ENCODE measurements at places on chromosomes 1 and 21.

DNA sequence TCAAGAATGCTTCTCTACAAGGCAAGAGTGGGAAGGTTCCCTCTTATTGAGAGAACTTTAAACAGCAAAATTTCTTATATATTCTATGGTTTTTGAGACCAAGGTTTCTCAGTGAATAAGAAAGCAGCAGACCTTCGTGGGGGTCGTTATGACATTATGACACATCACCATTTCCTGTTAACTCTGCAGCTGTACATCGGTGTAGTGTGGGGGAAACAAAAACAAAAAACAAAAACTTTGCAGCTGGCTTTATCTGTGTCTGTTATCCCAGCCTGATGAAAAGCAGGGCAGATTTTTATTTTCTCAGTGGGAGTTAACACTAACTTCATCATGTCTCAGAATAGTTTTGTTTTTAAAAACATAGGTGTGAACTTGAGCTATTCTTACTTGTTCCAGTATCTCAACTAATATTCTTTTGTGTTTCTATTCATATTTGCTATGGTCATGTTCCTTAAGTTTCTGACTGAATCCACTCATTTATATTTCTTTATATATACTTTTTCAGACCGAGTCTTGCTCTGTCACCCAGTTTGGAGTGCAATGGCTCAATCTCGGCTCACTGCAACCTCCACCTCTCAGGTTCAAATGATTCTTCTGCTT lies 2.1 kb downstream of the SDE2 start:
- no peak for DNase-seq

- no peak for DNase-seq
Measured at GRCh38 chr21:41845310-41846032, 33.7 kb downstream of the PRDM15 start.

- DNase-seq: peak; percentile 1
Measured at GRCh38 chr1:238252033-238252802, 361.5 kb upstream of the ZP4 start.

DNA sequence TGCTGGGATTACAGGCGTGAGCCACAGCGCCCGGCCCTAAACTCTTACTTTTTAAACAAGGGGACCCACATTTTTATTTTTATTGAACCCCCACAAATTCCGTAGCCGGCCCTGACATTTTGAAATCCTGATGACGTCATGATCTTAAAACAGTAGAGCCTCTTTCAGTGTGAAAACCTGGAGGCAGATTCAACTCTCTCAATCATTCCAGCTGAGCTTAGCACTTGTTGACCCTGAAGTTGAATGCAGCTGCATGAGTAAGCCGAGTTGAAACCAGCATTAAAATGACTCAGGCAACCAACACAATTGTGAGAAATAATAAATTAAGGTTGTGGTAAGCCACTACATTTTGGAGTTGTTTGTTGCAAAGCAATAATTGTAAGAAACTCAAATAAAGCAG lies 93.9 kb upstream of the ADGRL4 start:
- DNase-seq: no peak

DNA sequence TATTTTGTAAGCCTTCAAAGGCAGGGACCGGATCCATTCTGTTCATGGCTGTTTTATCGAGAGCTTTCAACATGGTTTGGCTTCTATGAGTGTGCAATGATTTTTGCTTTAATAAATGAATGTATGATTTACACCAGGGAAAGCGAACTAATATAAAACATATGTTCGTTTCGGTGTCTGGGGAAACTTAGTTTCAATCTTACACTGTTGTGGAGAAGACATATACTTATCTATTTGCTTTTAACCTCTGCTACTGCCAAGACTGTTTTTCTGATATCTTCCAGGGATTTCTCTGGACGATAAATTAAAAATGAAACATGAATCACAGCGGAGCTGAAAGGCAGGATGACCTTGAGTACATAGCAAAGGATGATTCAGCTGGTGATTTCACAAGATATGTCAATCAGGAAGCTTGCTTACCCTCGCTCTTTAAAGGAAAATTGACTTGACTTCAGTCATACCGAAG lies 14.7 kb upstream of the CYYR1 start:
- peak; percentile 17 for DNase-seq

DNA sequence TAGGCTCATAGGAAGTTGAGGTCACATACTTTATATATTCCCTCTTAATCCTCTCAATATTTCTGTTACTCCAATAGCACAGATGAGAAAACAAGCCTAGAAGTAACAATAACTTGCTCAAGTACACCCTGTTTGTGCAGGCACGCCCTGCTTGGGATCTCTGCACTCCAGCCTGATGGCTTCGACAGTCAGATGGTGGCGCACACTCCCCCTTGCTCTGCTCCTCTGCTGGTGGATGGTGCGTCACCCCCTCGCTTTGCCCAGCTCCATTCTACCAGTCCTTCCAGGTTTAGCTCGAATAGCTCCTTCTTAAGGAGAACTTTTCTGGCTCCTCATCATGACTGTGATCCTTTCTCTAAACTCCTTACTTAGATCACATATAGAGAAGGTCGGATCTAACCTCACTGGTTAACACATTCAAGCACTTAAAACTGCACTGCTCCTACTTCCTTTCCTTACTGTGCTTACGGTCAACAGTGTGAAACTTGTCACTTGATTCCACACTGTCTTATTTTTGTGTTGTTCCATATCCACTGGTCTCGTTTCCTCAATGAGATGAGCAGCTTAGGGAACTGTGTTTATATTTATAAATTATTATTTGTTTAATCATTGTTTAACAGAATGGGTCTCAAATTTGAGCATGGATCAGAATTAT lies 3.0 kb downstream of the TSPAN2 start:
- no peak for DNase-seq

DNA sequence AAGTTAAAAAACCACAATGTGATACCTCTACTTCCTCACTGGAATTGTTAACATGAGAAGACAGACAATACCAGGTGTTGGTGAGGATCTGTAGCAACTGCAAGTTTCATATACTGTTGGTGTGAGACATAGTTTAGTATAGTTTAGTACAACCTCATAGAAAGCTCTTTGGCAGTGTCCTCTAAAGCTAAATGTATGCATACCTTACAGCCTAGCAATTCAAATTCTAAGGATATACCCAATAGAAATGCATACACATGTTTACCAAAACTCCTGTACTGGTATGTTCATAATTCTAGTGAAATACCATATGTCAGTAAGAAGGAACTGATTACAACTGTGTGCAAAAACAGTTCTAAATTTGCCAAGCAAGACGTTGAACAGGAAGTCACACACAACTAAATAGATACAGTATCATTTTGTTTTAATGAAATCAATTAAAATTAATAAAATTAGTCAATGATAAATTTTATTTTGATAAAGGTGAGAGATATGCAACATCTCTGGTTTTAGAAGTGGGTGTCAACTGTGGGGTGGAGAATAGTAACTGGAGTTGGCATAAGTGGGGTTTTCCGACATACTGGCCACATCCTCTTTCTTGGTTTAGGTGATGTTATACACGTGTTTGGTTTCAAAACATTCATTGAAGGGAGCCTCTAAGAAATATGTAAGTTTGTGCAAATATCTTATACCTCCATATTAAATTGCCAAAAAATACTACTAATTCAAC lies 450.7 kb downstream of the PTPRC start:
- DNase-seq: no peak

Data from brain pericyte (primary cell).